Fibroblast of gingiva (primary cell): ENCODE measurements at places on chromosomes 5 and 9.

- peak; percentile 56 for DNase-seq
Measured at GRCh38 chr5:53302529-53302928, 177.9 kb upstream of the FST start.

- no peak for DNase-seq
Measured at GRCh38 chr9:31983895-31984294, 400.5 kb upstream of the ACO1 start.

DNA sequence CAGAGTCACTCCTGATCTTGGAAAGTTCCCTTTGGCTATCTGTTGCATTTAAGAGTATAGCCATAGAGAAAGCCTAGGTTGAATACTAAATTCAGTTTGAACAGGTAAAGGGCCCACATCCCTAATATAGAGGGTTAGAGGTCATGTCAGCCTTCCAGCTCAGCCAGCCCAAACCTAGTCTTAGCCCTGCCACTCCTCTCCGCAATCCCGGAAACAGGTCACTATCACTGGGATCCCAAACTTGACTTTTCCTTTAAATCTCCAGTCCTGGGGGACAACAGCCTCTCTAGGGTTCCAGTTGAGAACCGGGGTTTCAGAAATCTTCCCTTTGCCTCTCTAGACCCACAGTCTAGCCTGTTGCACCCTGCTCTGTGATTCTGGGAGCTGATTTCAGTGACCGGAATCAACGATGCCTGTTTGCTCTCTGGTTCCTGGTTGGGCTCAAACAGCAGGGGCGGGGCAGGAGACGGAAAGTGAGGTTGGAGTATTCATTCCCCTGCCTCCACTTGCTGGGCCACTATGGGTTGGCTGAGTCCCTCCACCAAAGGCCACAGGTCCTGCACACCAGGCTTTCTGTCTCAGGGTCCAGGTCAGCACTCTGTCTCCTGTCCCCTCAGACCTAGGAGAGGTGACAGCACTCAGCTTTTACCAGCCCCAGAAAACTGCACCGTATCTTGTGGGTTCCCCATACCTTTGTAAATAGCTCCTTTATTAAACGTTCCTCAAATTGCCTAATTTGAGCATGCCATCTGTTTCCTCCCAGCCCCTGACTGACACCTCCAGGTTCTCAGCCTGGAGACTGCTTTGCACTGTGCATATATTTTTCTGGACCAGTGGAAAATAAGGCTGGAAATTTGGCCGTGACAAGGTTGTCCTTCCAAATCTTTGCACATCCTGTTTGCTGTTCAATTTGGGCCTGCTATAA lies 23.8 kb upstream of the CPEB4 start:
- DNase-seq: no peak

GRCh38 chr9:18492612-18493011 lies 18.7 kb downstream of the ADAMTSL1 start:
- no peak for DNase-seq

DNA sequence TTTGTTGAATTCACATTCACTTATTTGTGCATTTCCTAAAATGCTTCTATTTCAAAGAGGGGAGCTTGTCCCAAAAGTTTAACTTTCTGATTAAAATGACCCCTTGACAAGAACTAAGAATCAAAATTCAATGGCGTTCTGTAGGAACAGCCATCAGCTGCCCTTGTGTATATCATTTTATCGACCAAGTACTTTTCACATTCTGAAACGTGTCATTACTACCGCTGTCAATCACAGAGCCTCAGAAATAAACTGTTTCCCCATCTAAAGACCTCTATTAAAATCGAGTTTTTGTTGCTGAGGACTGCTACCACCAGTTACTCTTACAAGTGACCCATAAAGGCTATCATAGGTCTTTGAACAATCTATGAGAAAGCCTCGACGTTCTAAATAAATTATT lies 1.6 kb upstream of the FOXD1 start:
- no peak for DNase-seq

- no peak for DNase-seq
Measured at GRCh38 chr5:114467171-114467570, 105.3 kb downstream of the KCNN2 start.

DNA sequence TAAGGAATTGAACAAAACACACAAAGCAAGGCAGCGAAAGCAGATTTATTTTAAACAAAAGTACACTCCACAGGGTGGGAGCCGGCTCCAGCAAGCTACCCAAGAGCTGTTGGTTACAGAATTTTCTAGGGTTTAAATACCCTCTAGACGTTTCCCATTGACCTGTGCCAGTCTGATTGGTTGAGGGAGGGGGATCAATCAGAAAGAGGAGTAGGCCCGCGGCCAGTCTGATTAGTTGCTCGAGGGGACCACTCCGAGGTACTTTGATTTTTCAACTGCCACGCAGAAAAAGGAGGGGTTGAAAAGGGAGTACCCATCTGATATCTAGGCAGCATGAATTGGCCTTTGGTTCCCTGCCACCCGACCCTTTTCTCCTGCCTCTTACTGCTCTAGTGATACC lies 998 bp downstream of the SRP19 start:
- DNase-seq: no peak

GRCh38 chr5:96198356-96199058 lies 234.5 kb downstream of the PCSK1 start:
- DNase-seq: no peak

GRCh38 chr9:124427281-124427680 lies 12.0 kb upstream of the PSMB7 start:
- DNase-seq: no peak

DNA sequence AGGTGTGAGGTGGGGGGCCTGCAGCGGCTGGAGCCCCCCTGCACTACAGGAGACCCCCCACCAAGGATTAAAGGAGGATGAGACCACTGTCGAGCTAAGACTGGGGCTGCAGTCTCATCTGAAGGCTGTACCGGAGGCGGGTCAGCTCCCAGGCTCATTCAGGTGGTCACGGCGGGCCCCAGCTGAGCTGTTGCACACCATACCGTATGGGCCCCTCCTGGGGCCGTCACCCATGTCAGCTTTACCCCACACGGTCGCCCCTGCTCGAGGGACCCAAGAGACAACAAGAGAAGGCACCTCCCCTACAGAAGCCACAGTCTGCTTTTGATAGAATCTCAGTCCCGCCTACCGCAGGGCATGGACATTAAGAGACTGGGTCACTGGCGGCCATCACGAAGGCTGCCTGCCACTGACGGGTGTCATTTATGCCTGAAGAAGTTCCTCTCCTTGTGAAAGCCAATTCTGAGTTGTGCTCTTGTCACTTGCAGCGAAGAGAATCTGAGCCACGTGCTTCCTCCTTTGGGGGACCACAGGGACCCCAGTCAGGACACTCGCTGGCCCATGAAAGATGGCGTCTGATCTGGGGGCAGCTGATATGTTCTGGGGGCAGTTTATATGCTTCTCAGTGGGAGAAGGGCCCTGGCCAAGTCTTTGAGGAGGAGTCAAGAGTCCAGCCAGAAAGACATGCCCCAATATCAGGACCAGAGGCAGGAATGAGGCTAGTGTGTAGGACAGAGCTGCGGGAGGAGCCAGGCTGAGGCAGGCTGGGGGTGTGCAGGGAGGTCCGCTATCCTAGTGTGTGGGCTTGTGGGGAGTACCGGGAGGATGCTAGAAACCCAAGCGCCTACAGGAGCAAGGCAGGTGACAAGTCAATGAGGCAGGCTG lies 102.4 kb downstream of the ZNF354C start:
- no peak for DNase-seq

- no peak for DNase-seq
Measured at GRCh38 chr9:1434052-1434767, 384.1 kb downstream of the DMRT2 start.

- no peak for DNase-seq
Measured at GRCh38 chr5:114367029-114367428, 5.2 kb downstream of the KCNN2 start.

DNA sequence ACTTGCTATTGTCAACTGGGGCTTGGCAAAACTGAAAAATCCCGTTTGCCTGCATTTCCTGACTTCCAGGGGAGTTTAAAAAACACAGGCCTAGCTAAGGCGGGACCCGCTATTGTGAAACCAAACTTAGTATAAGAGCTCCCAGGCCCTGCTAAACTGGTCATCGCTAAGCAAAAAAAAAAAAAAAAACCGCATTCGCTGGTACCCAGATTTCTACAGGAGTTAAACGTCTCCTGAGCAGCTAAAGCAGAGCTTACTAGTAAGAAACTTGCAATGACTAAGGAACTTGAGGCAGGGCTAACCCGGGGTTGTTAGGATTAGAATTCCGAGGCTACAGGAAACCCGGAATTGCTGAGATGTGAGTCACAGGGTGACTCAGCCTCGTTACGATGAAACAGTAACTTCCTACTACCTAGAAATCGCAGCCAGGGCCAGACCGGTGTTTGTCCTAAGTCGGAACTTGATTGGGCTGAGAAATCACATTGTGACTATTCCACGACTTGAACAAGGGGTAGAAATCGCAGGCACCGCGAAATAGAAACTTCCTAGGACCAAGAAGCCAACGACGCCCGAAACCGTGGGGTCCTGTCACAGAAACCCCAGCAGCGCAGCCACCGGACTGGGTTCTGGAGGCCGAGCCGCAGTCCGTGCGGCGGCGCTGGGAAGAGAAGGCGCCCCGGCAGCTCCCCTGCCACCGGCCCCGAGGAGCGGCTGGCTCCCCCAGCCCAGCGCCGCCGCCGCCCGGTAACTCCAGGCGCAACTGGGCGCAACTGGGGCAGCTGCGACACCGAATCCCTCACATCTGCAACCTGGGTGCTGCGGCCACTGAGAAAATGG lies 89.4 kb downstream of the ANXA2R start:
- DNase-seq: peak; percentile 97

DNA sequence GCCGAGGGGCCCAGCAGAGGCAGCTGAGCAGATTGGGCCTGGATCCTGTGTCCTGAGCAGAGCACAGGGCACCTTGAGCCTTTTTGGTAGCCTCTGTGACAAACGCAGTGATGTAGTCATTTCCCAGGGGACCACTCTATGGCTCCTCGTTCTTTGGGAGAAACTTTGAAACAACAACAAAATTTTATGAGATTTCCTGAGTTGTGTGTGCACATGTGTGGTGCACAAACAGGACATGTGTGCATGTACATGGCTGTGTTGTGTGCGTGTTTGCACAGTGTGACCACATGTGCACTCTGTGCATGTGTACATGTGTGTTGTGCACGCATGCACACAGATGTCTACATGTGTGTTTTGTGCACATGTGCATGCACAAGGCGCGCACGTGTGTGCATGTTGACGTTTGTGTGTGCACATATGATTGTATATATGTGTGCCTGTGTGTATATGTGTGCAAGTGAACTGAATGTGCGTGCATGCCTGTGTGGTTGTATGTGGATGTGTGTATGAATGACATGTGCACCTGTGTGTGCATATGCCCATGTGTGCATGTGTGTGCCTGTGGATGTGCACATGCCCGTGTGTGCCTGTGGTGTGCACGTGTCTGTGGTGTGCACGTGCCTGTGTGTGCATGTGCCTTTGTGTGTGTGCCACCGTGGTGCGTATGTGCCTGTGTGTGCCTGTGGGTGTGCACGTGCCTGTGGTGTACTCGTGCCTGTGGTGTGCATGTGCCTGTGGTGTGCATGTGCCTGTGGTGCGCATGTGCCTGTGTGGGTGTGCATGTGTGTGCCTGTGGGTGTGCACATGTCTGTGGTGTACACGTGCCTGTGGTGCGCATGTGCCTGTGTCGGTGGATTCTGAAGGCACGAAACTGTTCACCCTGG lies 221.6 kb downstream of the CACNA1B start:
- no peak for DNase-seq

DNA sequence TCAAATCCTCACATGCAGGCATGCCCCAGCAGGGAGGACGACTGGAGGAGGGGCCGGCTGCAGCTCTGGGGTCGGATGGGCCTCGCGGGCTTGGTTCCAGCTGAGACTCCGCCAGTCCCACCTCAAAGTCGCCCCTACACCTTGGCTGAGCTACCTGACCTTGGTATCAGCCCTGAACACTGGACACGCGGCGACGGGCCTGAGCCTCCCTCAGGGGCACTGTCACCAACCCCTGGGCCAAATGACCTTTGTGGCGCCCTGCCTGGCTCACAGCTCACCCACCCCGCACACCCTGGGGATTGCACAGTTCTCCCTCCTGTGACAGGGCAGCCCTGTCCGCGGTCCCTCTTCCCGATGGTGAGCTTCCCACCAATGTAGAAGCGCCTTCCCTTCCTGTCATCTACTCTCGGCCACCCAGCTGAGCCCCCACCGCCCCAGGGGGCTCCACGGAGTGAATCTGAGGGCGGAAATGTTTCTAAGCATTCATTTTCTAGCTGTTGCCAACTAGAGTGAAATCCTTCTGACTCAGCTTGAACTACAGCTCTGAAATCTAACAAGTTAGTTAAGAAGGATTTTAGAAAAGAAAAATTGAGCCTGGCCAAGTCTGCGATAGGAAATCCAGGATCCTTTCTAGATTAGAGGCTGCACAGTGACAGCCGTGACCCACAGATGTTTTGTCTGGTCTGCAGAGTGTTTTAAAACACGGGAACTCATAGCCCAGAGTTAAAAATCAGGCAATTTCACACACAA lies 138.9 kb upstream of the PHYKPL start:
- no peak for DNase-seq

DNA sequence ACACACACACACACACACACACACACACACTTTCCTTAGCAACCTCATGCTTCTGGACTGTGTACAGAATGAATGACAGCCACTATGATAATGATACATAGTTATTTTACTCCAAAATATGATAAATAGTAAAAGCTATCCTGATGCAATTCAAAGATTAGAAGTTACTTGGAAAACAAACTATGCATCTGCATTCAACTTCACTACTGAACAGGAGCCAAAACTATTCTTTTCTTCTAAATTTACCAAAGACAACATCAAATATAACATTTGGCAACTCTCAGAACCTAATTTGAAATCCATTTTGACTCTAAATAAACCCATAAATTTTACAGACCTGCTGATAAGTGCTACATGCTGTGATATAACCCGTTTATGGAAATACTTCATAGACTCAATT lies 33.3 kb downstream of the GLIS3 start:
- no peak for DNase-seq

- peak; percentile 62 for DNase-seq
Measured at GRCh38 chr5:172707285-172708182, 63.5 kb downstream of the DUSP1 start.

- no peak for DNase-seq
Measured at GRCh38 chr5:174723315-174723978, 935 bp upstream of the MSX2 start.

- peak; percentile 17 for DNase-seq
Measured at GRCh38 chr5:100623719-100624118, 88.5 kb downstream of the FAM174A start.

DNA sequence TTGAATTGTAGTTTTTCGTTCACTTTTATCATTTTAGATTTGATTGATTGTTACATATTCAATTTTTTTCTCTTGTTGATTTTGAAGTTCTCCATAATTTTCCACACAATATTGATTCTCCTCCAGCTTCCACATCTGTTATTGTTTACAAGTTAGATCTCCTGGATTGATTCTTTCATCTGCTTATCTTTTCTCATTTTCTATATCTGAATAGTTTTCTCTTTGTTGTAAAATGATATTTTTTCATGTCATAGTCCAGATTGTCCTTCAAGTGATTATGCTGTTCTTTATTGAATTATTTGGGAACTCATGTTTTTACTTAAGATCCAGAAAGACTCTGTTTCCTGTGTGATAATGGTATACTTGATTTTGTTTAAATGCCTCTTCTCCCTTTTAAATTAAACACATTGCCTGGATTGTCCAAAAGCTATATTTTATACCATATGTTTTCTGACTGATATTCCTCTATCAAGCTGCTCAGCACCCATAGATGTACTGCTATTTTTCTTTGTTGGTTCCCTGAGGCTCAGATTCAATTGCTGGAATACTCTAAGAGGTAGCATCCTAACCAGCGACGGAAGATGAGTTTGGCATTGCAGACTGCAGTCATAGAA lies 206.6 kb upstream of the PRR16 start:
- DNase-seq: no peak
